ENCODE measurements at places on chromosomes 2 and 18. TPM values are rescaled to one million over a fixed set of nuclear protein-coding genes. Genes with fewer than 3 reads are reported as not detected.

The KCNF1 gene
- total RNA-seq, result 0.17 TPM

The OTOS gene
- not detected for total RNA-seq

The MC5R gene
- total RNA-seq, result not detected

The SLC30A3 gene
- 9.4 TPM for total RNA-seq

The KCNG2 gene
- not detected for total RNA-seq

The MROH2A gene
- total RNA-seq, result not detected

The UBXN2A gene
- total RNA-seq, result 20.5 TPM

The CPLX4 gene
- not detected for total RNA-seq

GRCh38 chr2:179186126-179186525 lies 78.5 kb downstream of the SESTD1 start:
- no peak for DNase-seq

DNA sequence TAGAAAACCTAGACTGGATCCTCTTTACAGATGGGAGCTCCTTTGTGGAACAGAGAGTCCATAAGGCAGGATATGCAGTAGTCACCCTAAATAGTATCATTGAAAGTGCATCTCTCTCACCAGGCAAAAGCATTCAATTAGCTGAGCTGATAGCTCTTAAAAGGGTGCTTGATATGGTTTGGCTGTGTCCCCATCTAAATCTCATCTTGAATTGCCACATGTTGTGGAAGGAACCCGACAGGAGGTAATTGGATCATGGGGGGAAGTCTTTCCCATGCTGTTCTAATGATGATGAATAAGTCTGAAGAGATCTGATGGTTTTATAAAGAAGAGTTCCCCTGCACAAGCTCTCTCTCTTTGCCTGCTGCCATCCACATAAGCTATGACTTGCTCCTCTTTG lies 96.2 kb upstream of the RMP24 start:
- DNase-seq, result no peak

DNA sequence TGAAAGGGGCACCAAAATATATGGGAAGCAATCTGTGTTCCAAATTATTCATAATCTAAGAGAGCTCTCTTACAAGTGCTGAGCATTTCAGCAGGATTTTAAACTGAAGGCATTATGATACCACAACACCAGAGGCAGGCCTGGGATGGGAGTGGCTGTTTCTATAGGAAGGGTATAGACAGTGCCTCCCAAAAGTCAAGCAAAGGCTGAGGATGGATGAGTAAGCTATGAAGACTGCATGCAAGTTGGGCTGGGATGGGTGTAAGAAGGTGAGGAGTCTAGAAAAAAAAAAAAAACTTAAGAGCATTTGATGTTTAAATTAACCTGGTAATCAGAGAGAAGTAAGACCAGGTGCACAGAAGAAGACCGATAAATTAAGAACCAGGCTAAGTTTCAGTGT lies 132.5 kb downstream of the OSR1 start:
- DNase-seq, result no peak

DNA sequence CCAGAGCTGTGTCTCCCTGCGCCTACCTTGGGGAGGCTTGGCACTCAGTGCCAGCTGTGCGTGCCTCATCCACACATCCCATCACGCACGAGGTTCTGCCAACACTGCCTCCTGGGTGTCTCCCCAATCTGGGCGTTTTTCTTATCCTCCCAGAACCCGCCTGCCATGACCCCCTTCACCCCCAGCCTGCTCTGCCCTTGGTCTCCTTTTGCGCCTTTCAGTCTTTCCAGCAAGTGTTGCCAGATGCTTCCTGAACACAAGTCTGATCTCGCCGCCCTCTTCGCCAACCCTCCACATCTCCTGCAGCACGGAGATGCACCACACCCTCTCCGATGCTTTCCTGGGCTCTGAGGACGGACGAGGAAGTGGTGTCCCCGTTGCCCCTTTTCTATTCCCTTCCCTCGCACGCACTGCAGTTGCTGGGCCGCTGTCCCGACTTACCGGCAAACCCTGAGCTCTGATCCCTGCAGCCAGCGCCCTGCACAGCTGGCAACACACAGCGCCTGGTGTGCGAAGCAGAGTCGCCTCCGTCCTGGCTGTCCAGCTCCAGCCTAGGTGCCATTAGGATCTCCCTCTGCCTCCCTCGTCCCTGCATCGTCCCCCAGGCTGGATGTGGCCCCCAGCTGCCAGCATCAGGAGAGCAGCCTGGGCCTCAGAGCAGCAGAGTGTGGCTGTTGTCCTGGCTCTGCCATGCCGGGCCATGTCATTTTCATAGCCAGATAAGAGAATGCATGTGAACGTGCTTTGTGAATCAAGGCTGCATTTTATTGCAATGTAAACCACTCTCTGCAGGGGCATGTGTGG lies 22.6 kb upstream of the ALLC start:
- DNase-seq, result no peak

DNA sequence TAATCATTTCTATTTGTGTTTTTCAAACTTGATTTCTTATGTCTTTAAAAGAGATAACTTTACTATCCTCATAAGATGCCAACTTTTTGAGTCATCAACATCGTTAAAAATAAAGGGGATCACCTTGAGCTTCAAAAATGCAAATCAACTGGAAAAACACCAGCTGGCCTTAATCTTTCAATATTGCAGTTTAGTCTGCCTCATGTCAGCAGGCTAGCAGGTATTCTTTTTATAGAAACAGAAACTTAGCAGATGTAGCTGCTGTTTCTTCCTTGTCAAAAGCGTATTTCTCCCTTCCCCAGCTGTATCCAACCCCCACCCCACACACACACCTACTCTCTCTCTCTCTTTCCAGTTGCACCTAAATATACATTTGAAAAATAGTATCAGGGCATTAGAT lies 154.1 kb upstream of the ZNF804A start:
- no peak for DNase-seq

DNA sequence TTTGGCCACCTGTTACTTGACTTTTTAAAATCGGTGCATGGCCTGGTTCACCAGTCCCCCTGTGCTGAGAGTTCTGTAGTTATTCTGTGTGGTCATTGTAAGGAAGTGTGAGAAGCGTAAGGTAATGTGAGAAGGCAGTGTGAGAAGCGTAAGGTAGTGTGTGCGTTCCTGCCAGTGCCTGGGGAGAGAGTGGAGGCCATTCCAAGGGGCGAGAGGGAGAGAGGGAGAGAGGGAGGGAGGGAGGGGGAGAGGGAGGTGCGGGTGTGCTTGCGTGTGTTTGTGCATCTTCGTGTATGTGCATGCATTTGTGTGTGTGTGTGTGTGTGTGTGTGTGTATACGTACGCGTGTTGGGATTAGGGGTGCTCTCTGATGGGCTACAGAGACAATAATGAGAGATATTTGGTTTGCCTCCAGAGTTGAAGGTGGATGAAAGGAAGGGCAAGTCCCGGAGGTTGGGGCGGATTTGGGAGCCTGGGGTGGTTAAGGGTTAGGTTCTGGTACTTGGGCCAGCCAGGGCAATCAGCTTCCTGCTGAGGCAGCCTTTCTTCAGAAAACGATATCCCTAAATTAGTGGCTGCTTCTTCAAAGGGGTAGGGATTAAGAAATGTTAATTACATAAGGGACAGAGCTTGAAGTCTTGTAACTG lies 53.7 kb downstream of the SGPP2 start:
- DNase-seq, result no peak

DNA sequence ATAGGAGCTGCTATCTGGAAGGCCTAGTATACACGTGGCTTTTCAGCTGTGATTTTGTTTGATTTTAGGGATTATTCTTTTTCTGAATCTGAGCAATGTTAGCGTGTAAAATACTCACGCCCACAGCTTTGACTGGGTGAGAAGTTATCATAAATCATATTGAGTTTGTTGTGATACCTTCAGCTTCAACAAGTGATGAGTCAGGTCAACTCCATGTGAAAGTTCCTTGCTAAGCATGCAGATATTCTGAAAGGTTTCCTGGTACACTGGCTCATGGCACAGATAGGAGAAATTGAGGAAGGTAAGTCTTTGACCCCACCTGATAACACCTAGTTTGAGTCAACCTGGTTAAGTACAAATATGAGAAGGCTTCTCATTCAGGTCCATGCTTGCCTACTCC lies at the start of gene GKN1:
TSS of gene GKN1 (plus strand) at position 386 of the 400 bp plus-strand sequence. CDS start 42 bp downstream, outside the sequence.
- DNase-seq, result no peak

DNA sequence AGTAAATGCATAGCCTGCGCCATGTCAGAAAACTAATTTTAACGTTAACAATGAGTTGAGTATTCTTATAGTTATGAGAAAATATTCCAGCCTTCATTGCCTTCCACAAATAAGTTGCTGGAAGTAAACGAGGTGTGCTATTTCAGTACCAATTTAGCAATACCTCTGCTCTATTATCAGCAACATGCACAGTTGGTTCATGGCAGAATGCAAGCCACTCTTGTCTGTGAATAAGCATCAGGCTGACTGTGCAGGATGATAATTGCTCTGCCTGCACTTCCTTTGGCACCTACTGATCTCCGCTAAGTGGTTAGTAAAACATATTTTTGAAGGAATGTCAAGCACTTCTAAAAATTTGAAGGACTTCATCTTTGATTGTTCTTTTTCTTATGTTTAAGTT lies 261.9 kb upstream of the SIX3 start:
- no peak for DNase-seq

DNA sequence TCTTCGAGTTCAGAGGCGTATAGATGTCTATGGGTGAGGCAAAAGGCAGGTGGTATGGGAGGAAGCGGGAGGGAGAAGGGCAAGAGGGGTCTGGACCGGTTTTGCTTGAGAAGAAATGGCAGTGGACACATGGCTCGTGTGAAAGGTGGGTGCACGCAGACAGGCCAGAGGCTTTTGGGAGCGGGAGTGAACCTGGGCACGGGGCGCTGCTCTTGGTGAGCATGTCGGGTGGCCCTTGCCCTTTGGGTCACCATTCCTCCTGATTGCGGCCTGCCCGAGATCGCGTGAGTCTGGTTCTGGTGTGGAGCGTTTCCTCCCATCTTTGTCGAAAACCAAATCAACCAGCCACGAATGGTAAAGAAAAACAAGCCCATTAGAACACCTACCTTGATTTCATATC lies 12.6 kb downstream of the LDLRAD4 start:
- DNase-seq, result no peak

DNA sequence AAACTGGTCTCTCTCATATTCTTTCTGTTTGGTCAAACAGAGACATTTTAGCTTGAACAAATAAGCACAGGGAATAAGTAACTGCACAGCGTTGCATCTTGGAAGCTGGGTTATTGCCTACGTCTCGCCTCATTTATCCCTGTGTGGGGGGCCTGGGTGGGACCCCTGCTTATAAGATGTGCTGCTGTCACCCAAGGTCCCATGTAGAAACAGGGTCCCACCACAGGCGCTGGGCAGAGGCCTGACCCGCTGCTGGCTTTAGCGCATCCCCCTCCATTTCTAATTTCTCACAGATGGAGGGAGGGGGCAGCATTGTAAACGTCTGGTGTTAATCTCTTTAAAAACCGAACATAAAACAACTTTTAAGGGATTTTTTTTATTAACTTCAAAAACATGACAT lies 207.8 kb downstream of the HDAC4 start:
- no peak for DNase-seq

DNA sequence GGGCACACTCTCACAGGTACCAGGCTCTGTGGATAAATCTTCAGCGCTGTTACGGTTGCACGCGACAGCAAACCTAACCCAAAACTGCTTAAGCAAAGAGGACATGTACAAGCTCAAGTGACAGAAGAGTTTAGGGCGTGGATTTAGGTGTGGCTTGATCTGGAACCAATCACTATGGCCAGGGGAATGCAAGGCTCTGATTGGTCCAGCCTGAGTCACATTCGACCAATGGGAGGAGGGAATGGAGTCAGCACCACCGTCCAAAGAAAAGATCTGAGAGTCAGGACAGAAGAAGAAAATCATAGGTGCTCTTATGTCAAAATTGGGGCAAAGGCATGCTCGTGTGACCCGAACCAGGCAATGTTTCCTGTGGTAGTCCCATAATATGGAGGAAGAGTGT lies 139.0 kb downstream of the TRIM43 start:
- no peak for DNase-seq

DNA sequence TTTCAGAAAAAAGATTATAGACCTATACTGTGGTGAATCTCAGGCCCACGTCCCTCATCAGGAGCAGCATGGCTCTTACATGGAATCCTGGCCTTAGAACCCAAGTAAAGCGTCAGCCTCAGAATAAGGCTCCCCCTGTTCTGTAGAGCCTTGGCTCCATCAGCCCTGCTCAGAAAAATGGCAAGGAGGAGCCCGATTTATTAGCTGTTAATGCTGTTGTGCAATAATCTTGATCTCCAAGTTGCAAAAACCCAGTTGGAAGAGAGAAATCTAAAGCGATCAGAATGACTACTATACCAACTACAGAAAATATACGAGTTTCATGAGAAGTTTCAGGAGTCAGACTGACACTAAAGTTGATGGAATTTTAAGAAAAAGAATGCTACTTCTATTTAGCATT lies 35.6 kb upstream of the CTAGE1 start:
- DNase-seq, result no peak

DNA sequence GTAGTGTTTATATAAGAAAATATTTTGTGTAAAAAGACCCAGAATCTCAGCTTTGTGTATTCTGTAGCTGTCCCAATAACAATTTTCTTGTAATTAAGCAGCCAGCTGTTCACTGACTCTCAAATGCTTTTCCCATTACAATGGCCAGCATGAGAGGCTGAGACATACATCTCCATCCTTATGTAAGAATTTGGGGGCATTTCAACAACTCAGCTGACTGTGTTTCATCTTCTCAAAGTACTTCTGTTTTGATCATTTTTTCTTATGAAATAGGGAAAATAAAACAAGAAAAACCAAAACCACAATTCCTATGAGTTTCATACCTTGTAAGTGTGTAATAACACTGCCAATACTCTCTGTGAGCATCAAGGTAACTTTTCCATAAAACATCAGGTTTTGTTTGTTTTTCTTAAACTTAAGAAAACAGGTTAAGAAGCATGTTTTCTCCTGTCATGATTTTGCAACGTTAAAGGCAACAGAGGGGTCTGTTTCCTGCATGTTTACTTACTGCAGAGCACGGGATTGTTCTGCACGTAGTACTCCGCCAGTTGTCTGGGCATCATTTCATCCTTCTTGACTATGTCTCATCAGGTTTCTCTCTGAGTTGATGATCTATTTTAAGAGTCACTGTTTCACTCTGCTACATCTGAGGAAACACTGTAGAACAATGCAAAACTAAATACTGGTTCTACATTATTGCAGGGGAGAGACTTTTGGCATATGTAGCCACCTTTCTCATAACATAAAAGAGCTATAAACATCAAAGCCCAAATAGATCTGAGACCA lies 62.9 kb upstream of the CYRIA start:
- no peak for DNase-seq

DNA sequence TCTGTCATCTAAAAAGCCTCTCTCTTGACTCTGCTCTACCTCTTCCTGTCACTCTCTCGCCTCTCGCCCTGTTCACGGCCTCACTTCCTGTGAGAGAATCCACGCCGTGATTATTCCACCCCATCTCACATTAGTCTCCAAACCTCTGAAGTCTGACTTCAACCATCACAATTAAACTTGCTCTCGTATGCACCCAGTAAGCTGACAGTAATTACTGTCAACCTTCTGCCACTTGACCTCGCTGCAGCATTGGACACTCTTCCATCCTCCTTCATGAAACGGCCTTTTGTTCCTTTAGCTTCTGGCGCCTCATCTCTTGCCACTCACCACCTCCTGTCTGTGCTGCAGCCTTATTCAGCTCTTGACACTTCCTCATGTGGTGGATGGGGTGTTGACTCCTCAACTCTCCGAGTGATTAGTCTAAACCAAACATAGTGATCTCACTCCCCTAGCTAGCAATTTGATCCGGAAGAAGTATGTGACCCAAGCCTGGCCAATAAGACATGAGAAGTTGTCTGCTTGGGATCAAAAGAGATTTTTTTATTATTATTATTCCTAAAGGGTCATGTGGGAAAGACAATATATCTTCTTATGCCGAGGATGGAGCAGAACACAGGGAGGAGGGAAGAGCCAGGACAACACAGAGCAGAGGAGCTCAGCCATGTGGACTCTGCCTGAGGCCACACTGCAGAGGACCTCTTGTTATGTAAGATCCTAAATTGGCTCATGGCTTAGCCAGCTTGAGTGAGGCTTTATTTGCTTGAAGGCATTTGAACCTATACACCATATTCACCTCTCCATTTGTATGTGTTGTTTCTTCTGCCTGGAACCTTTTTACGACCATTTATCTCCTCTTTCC lies 38.4 kb upstream of the MYO1B start:
- no peak for DNase-seq

Data from left ventricle myocardium superior (tissue), 1 donor.